ENCODE measurements at places on chromosomes 4 and X.
A peak's percentile ranks its signal among the peaks of the same experiment; 100 is the strongest.

DNA sequence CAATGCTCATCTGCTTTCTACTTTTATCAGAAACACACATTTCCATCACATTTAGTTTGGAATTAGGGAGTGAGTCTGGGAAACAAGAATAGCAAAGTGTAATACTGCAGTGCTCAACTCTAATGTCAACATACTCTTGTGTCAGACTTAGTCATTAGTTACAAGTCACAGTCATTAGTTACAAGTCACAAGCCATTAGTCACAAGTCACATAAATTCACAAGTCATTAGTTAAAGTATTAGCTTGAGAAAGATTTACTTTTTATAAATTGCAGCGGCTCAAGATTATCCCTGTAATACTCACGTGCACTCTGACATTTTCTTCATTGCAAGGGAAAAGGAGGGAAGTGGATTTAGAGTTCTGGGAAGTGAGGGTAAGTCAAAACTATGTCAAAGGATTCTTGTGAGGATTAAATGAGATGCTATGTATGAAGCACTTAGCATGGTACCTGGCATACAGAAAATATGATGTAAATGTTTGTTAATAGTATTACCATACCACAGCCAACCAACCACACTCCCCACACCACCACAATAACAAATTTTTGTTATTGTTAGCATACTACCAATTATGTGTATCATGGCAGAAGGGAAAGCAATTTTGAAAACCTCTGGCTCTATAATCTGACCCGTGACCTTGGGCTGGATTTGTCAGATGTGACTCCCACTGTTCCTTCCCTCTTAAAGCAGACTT, 116.6 kb downstream of the ARHGAP24 start:
- DNase-seq = peak; percentile 2

DNA sequence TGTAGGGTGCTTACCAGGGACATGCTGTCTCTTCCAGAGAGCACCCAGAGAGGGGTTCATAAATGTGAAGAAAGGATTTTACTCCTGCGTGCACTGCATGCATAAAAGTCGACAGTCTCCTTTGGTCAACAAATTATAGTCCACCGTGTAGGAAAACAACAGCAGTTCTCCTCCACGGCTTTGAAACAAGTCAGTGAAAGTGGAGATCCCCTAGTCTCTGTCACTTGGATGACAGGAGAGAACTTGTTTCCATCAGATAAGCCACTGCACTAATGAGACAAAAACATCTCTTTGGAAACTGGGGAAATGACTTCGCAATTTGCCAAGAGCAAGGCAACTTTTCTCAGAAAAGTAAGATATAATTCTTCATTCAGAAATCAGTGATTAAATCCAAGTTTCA, 9.7 kb downstream of the UNC5C start:
- DNase-seq = peak; percentile 43

GRCh38 chrX:65990702-65991101, 49.2 kb downstream of the VSIG4 start:
- no peak for DNase-seq

DNA sequence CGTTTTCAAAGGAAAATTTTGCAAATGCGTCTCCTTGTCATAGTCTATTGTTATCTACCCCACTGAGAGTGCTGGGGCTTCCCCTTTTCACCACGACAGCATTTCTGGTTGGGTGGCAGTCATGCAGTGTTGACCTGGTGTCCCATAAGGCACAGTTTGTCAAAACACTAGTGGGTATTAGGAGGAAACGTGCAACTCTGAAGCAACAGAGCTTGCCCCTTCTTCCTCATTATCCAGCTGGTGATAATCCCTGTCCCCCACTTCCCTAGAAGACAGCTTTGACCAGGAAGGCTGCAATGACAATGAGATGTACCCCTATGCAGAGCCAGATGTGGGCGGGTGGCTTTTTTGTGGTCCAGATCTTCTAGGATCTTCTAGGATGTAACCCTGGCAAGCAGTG, 1.8 kb downstream of the TBC1D1 start:
- no peak for DNase-seq

DNA sequence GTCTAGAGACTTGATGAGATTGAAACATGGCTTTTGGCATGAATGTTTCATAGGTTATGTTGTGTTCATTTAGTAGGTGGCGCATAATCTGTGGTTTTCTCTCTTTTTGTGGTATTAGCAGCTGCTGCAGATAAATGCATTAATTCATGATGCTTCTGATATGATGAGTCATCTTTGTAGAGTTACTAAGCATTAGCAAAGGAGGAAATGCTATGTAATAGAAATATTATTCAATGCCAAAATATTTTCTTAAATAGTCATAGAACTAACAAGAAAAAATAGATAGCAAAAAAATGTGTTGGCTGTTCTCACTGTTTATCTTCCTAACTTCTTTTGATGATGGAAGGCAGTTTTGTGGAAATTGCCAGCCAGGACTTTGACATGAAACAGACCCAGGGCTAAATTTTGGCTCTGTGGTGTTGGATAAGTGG, 3.6 kb downstream of the ZXDB start:
- peak; percentile 61 for DNase-seq

DNA sequence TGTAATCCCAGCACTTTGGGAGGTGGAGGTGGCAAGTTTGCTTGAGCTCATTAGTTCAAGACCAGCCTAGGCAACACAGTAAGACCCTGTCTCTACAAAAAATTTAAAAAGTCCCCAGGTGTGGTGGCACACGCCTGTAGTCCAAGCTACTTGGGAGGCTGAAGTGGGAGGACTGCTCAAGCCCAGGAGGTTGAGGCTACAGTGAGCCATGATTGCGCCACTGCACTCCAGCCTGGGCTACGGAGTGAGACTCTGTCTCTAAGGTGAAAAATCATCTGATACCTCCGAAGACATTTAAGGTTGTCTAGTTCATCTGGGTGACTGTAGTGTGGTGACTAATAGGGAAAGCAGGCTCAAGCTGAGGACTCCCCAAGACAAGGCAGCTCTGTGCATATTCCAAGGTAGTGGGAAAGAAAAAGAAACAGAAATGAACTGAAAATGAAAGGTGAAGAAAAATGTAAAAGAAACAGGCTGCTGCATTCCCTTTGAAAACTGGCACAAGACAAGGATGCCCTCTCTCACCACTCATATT, 23.3 kb downstream of the FRYL start:
- peak; percentile 7 for DNase-seq

GRCh38 chrX:70720721-70721120, 187.8 kb downstream of the TEX11 start:
- no peak for DNase-seq

- no peak for DNase-seq
These were observed 169.2 kb upstream of the PITX2 start for GRCh38 chr4:110792036-110792435.

DNA sequence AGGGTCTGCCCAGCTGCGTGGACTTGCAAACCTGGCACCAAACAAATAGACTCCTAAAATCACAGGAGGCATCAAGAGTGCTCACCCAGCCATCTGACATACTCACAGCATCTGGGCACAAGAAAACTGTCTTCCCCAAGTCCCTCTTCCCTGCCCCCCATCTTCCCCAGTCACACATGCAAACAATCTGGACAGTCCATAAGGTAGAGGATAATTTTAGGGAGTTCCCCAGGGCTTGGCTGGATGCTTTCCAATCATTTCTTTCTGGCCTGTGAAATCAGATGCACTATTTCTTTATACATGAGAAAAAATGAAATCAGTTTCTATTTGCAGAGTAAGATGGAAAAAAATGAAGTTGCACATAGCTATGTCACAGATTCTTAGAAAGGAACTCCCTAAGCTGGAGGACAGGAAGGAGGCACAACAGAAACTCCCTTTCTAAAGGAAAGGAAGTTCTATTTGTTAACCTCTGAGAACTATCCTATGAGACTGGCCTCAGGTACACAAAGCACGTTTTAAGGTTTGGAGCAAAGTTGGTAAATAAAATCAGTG, 342.3 kb downstream of the HNRNPD start:
- DNase-seq = no peak

GRCh38 chrX:97446298-97446882, 562.7 kb downstream of the RPA4 start:
- DNase-seq = no peak

- DNase-seq = no peak
These were observed 7.0 kb downstream of the CD38 start for GRCh38 chr4:15784959-15785634.

GRCh38 chrX:18973527-18974192, 10.3 kb downstream of the PHKA2 start:
- DNase-seq = peak; percentile 12

GRCh38 chr4:19329631-19330030, 922.1 kb upstream of the SLIT2 start:
- peak; percentile 3 for DNase-seq
